ENCODE measurements at places on chromosomes 16 and 17.

- DNase-seq = no peak
Measured at GRCh38 chr16:4556580-4556979, 440 bp downstream of the C16orf96 start.

DNA sequence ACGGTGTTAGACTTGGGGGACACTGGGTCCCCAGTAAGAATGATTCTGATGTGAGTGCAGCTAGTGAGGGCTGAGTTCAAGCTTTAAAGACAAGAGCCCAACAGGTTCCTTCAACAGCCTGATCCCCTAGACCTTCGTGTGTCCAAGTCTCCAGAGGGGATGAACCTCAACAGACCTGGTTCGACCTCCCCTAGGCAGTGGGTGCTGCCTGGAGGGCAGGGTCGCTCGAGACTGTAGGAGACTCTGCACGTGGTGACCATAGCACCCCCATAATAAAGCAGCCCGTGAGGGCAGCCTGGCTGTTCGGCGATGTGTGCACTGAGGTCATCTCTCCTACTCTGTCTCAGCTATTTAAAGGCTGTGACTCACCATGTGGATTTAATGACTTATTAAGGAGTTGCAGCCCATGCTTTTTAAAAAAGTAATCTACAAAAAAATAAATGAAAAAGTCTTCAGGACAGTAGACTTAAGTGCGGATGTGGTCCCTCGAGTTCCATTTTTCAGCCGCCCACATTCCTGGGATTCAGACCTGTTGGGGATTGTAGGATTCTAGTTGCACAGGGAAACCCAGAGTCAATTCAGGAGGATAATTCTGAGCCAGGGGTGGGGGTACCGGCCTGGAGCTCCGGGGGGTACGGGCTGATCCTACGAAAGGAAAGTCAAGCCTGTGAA lies 23.4 kb upstream of the METRNL start:
- DNase-seq = no peak

GRCh38 chr16:58129097-58129936 lies at the start of gene CFAP20:
Gene CFAP20 (minus strand): TSS chr16:58129381. CDS start chr16:58129115, 266 bp downstream.
- DNase-seq = peak; percentile 97

DNA sequence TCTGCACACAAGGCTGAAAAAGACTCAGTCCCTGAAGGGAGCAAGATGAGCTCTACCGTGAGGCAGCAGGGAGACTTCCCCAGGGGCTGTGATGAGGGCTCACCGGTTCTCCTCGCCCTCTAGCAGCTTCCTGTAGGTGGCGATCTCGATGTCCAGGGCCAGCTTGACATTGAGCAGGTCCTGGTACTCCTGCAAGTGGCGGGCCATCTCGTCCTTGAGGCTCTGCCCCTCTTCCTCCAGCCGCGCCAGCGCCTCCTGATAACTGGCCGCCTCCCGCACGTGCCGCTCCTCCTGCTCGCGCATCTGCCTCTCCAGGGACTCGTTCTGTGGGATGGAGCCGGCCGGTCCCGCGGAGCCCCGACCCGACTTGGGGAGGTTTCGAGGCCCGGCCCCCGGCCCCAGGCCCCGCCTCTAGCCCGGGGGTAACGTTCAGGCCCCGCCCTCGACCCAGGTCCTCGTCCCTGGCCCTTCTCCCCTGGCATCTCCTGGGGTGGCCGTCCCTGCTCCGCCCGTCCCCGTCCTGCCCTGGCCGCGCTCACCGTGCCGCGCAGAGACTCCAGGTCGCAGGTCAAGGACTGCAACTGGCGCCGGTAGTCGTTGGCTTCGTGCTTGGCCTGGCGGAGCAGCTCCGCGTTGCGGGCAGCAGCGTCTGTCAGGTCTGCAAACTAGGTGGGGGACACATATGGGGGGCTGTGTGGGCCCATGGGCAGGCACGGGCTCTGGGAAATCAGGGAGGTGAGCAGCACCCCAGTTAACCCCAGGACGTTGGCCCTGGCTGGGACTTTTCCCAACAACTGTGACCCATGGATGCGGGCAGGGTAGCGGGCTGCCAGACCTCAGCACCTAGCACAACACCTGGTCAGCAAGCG lies 3.9 kb downstream of the GFAP start:
- DNase-seq = peak; percentile 32

DNA sequence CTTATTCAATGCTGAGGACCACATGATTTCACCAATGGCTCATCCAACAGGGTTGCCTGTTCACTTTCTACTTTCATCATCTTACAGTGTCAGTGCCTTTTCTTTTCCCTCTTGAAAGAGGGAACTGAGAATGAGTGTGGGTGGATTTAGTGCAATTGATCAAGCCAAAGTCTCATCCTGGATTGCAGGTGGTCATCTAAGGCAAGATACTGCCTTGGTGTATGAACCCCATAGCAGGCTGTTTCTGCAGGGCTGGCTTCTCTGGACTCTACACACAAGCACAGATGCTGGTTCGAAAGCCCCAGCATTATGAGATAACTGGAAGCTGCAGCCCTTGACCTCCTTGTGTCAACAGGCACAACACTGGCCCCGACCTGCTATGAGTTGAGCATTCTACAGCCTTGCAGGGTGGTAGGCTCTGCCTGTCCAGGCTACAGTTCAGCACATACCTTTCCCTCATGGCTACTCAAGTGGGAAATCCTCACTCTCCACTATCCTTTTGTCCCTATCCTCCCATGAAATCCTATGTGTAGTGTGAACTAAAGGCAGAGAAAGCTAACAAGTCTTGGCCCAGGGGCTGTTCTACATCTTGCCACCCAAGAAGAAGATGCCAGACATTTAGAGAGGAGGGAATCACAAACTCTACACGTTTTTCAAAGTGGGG lies 358.7 kb downstream of the SLC39A11 start:
- no peak for DNase-seq

- no peak for DNase-seq
Measured at GRCh38 chr16:57516176-57516725, 20.1 kb downstream of the CCDC102A start.

DNA sequence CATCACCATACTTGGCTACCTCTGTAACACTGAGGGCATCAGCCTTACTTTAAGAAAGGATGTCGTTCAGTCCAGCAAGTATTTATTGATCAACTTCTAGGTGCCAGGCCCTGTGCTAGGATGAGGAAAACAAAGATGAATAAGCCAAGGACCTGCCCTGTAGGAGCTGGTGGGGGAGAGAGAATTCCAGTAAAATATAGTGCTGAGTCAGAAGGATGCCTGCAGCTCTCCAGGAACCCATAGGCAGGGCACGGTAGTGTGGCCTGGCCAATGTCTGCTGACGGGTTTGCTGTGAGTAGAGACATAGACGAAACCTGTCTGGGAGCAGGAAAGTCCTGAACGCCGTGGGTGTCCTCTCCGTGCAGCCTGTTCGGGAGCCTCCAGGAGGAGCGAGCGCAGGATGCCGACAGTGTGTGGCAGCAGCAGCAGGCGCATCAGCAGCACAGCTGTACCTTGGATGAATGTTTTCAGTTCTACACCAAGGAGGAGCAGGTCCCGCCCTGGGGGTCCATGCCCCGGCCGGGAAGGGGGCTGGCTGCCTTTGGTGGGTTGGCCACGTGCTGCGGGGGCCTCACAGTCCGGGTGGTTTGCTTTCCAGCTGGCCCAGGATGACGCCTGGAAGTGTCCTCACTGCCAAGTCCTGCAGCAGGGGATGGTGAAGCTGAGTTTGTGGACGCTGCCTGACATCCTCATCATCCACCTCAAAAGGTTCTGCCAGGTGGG lies 55.6 kb downstream of the USP43 start:
- no peak for DNase-seq

GRCh38 chr16:51812945-51813344 lies 661.9 kb upstream of the SALL1 start:
- no peak for DNase-seq

GRCh38 chr17:44320066-44320465 lies 4.6 kb downstream of the SLC25A39 start:
- DNase-seq = no peak

- no peak for DNase-seq
Measured at GRCh38 chr16:30031477-30031918, 427 bp upstream of the TLCD3B start.

DNA sequence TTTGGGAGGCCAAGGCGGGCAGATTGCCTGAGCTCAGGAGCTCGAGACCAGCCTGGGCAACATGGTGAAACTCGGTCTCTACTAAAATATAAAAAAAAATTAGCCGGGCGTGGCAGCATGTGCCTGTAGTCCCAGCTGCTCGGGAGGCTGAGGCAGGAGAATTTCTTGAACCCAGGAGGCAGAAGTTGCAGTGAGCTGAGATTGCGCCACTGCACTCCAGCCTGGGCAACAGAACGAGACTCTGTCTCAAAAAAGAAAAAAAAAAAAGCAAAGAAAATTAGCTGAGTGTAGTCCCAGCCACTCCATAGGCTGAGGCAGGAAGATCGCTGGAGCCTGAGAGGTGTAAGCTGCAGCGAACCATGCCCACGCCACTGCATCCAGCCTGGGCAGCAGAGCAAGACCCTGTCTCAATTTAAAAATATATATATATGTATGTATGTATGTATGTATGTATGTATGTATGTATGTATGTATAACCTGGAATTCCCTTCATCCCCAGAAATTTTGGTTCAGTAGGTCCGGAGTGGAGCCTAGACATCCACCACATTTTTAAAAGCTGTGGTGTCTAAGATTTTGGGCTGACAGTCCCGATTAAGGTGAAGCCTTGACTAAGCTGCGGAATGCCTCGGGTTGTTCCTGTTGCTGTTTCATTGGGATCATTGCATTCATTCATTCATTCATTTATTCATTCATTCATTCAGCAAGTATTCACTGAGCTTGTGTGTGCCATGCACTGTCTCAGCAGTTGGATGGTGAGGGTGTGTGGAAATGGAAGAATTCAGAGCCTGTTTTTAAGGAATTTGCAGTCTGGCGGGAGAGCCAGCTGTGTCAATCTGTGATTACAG lies 25.9 kb downstream of the TMEM94 start:
- no peak for DNase-seq

GRCh38 chr17:65389426-65389825 lies 172.0 kb downstream of the AXIN2 start:
- DNase-seq = no peak

DNA sequence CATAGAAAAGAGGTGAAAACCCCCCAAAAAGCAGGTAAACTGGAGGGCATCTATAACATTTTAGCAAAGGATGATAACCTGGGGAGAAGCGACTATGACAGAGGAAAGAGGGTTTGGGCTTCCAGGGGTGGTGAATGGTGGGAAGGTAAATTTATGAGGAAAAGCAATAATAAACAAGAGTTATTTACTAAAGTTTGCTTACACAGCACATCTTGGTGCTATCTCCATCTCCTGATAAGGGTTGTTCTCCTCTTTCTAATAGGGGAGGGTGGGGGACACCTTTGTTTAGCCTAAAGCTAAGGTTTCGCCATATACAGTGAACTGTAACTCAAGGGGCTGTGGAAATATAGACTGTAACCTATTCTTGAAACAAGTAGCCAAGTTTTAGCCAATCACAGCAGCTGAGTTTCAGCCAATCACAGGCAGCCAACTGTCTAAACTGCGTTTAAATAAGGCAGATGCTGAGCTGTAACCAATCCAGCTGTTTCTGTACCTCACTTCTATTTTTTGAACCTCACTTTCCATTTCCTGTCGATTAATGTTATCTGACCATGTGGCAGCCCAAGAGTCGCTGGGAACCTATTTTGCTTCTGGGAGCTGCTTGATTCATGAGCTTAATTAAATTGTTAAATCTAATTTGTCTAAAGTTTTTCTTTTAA lies 191.8 kb downstream of the MAP2K6 start:
- no peak for DNase-seq

- DNase-seq = no peak
Measured at GRCh38 chr16:54031107-54031760, 255.4 kb downstream of the IRX3 start.

DNA sequence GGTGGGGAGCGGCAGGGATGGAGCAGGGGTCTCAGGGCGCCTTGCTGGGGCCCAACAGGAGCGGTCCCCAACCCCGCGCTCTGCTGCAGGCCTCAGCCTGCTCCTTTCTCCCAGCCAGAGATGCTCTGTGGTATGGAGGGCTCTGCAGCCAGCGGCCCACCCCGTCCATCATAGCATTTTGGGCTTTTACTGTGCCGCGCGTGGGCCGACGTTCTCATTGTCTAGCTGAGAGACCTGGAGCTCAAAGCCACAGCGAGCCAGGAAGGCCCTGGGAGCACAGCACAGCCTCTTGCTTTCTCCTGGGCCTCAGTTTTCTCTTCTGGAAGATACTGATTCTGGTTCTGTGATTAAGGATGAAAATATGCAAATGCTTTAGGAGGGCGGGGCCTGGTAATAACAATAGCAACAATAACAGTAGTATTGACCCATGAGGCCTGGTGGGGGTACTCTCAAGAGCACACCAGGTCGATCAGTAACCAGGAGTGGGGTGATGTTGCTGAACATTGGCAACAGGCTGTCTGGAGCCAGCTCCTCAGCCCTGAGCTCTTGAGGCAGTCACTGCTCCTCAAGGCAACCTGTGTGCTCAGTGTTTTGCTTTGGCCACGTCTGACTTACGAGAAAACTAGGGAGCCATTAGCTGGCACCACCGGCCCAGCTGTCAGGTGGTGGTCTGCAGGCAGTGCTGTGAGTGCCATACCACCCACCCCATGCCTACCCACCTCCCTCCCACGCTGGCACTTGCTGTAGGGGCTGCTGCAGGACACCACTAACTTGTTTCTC lies 1.1 kb upstream of the RASD1 start:
- no peak for DNase-seq

DNA sequence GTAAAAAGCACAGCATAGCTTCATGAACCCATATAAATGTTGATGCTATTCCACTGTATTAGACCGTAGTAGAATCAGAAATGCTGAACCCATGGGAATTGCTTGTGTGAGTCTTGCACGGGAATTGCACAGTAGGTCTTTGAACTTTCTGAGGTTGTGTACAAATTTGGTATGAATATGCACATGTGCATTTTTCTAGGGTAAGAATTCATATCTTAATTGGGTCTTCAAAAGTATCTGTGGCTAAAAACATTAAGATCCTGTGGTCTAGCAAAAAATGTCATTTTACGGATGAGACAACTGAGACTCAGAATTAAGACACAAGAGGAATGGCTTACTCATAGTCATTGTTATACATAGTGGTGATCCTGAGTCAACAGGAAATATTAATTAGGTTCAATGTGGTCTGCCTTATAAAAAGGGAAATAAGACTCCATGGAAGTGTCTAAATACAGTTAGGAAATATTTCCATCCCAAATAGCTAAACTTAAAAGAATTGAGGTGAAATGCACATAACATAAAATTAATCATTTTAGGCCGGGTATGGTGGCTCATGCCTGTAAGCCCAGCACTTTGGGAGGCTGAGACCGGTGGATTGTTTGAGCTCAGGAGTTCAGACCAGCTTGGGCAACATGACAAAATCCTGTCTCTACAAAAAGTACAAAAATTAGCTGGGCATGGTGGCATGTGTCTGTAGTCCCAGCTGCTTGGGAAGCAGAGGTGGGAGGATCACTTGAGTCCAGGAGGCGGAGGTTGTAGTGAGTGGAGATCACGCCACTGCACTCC lies 22.8 kb downstream of the TAOK1 start:
- DNase-seq = no peak

GRCh38 chr16:28905229-28905754 lies 19.7 kb downstream of the RABEP2 start:
- no peak for DNase-seq

Data from NCI-H526 treated with DMSO at 0.1 percent for 48 hours (cell line).